ENCODE measurements at places on chromosomes 5 and 9. TPM values are rescaled to one million over a fixed set of nuclear protein-coding genes. Genes with fewer than 3 reads are reported as not detected.
A peak's percentile ranks its signal among the peaks of the same experiment; 100 is the strongest.

- DNase-seq: no peak
Observed at GRCh38 chr5:85140471-85140870, 755.8 kb upstream of the EDIL3 start.

GRCh38 chr5:57209316-57210040, 35.6 kb downstream of the GPBP1 start:
- no peak for DNase-seq

GRCh38 chr5:153347611-153348010, 142.9 kb upstream of the GRIA1 start:
- DNase-seq: no peak

DNA sequence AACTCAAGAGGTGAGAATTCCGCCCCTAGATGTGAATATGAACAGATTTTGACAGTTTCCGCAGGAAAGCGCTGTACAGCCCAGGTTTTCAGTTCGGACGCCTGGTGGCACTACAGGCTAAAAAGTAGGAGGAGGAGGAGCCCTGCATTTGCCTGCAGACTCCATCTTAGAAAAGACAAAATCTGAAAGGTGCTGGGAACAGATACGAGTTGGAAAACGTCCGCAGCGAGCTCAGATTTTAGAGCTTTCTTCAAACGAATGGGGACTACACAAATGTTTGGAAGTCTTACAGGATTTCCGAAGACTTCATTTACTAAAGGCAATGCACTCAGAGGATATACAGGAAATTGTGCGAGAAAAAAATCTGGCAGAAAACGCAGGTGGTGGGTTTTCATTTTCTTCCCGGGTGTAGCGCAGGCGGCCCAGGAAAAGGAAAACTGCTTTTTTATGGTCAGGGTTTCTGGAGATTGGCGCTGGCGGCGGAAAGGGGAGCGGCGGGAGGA, 9.9 kb upstream of the PCDHB2 start:
- DNase-seq: no peak

GRCh38 chr5:129904102-129904666, at the start of gene CHSY3:
Gene CHSY3, plus strand, starts transcription at chr5:129904465.
- DNase-seq: peak; percentile 83

DNA sequence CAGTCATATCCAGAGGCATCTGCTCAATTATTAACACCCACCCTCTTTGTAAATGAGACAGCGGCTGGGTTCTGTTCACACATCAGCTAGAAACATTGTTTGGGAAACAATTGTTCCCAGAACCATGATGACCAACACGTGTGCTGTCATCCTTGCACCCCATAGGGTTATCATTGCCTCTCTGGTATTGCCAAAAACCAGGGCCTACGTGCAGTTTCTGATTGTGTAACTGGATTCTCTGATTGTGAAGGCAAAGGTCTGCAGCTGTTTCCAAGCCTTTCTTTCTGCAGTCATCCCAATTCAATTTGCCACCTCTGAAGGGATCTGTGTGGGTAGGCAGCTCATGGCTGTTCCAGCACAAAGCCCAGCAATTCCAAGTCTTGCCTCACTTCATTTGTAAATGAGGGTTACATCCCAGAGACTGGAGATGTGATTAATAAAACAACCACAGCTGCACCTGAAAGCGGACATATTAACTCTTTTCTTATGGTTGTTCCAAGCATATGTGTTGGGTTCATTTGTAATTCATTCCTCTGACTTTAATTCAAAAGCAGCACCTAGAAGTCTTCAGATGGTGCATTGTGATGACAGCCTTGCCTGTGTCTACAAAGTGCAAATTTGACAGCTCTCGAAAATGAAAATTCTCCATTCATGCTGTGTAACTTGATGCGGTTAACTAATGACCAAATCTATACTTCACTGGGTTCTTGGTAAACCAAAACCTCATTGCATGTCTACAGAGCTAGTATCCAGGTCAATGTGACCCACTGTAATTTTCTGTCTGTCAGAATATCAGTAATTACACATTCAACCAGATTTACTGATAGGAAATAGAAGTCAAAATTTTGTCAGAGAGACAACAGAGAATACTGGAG, 66.6 kb downstream of the YIPF5 start:
- no peak for DNase-seq

DNA sequence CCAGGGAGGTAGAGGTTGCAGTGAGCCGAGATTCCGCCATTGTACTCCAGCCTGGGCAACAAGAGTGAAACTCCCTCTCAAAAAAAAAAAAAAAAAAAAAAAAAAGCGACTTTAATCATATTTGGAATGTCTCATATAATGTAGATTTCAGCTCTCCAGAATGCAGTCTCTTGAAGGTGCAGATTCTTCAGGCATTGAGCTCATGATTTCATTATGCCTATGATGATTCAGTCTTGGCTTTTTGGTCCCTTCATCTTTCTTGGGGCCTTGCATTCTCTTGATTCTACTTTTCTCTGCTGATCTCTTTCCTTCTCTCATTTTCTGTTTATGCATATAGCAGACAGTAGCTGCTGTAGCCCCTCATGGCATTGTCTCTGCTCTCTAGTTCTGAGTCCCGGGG, 22.9 kb downstream of the KDM4C start:
- DNase-seq: no peak

GRCh38 chr5:1322036-1322900, 22.6 kb downstream of the CLPTM1L start:
- peak; percentile 33 for DNase-seq

GRCh38 chr9:99368341-99369326, 146.6 kb downstream of the SEC61B start:
- no peak for DNase-seq

GRCh38 chr9:8917956-8918739, 1118.6 kb upstream of the DMAC1 start:
- DNase-seq: no peak

- no peak for DNase-seq
Observed at GRCh38 chr5:66230551-66230950, 86.5 kb downstream of the SREK1 start.

DNA sequence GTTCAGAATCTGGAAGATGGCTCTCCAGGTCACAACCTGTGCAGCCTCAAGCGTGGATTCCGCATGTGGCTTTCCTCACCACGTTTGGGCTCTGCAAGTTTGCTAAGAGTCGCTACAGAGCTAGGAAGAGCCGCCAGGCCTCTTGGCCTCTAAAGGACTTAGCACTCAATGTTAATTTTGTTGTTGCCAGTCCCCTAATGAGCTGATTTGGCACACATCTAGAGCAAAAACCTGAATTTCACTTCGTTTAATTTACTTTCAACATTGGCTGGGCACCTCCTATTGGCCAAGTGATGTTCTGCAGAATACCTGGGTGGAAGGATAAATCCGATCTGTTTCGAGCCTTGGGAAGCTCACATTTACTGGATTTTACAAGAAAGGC, 65.8 kb upstream of the UNC5A start:
- no peak for DNase-seq

DNA sequence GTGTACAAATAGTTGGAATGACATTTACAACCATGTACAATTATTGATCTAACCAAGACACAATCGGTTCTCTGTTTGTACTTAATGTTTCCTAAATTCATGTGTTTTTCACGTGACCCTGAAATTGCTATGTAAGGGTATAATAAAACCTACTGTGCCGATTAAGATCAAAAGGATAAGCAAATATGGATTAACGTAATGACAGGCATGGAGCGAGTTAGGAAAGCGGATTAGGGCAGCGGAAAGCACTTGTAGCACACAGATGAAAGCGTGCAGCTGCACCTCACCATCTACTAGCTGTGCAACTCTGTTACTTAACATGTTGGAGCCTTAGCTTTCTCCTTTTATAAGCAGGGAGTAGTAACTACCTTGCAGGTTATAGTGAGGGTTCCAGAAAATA, 38.3 kb upstream of the ZFYVE16 start:
- DNase-seq: no peak

DNA sequence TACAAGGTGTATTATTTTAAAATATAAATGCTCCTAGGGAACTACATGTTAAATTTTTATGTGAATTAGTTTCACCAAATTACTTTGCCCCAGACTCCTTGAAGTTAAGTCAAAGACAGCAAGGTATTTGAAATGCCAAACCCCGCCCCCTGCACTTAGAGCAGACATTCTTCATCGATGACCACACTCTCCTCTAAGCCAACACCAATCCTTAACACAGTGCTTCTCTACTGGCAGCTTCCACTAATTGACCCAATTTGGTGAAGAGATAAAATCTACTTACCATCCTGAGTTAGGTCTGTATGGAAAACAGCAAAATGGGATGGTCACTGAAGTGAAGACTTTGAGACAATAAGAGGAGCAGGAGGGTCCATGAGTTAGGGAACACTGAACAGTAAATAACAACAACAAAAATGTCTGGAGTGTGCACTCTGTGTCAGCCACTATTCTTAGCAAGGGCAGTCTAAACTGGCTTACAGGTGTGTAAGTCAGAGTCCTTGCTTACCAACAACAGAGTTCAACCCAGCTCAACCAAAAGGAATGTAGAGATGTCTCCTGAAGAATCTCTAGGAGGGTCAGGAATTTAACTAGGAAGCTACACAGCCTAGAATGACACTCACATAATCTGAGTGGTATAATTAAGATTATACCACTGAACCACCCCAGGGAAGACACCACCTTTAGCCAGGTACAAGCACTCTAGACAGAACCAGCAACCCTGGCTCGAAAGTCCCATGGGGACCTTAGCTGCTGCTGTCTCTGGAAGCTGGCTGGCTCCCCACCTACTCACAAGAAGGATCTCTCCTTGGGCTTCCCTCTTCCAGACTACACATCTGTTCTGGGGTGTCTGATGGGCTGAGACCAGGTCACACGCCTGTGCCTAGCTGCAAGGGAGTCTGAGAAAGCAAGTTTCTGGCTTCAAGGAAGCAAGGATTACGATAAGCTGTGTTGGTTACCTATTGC, 8.8 kb upstream of the UBE2QL1 start:
- no peak for DNase-seq

- DNase-seq: no peak
Observed at GRCh38 chr5:156755421-156756087, 94.5 kb upstream of the PPP1R2B start.

GRCh38 chr5:124825983-124826337, 79.5 kb upstream of the ZNF608 start:
- no peak for DNase-seq

DNA sequence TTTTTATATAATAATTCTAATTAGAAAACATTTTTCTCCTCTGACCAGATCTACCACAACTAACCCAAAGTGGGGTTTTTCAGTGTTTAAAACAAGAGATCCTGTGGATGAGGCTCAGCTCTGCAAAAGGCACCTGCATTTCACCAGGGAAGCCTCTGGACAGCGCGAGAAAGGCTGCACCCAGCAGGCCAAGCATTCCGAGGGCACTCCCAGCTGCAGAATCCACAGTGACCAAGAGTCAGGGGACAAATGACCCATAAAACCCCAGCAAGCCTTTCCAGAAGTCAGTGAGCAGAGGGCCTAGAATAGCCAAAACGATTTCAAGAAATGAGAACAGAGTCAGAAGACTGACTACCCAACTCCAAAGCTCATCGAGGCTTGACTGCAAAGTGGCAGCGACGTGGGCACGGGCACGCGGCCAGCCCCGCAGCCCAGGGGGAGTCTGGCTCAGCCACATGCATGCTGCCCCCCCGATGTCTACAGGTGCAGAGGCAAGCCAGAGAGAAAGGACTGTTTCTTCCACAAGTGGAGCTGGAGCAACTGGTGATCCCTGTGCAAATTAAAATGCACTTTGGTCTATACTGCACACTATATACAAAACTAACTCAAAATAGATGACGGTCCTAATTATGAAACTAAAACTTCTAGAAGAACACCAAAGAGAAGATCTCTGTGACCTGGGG, 26.2 kb downstream of the TPPP start:
- no peak for DNase-seq

DNA sequence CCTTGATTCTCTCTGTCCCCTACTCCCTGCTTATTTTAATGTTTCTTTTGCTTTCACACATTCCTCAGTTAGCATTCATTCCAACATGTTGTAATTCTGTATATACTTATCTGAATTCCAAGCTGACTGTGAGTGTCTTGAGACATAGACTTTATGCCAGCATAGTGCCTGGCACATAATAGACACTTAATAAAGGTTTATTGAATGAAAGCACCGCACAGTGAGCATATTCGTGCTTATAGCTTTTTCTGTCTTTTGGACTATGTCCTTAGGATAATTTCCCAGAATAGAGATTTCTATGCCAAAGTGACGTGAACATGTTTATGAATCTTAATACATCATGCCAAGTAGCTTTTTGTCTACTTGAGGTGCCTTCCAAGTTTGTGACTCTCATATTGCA, 174.6 kb downstream of the CD180 start:
- no peak for DNase-seq

- no peak for DNase-seq
Observed at GRCh38 chr5:175216991-175217390, 227.0 kb downstream of the DRD1 start.

- DNase-seq: peak; percentile 38
Observed at GRCh38 chr9:133768859-133769510, 30.8 kb upstream of the SARDH start.

- no peak for DNase-seq
Observed at GRCh38 chr9:113984639-113985380, 93.3 kb downstream of the AMBP start.

DNA sequence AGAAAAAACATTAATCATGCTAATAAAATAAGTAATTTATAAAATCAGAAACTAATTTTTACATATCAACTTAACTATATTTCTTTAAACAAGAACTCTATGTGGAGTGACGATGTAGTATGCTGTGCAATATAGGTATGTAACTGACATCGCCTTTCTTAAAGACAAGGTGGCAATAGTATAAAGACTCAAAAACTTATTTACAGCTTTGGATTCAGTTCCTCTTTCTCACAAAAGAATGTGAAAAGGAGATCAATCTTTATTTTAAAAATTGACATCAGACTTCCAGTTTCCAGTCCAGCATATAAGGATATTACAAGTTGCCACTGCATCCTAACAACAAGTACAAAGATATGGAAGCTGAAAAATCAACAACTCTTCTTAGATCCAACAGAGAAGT, 260.3 kb downstream of the TRIM36 start:
- DNase-seq: no peak

DNA sequence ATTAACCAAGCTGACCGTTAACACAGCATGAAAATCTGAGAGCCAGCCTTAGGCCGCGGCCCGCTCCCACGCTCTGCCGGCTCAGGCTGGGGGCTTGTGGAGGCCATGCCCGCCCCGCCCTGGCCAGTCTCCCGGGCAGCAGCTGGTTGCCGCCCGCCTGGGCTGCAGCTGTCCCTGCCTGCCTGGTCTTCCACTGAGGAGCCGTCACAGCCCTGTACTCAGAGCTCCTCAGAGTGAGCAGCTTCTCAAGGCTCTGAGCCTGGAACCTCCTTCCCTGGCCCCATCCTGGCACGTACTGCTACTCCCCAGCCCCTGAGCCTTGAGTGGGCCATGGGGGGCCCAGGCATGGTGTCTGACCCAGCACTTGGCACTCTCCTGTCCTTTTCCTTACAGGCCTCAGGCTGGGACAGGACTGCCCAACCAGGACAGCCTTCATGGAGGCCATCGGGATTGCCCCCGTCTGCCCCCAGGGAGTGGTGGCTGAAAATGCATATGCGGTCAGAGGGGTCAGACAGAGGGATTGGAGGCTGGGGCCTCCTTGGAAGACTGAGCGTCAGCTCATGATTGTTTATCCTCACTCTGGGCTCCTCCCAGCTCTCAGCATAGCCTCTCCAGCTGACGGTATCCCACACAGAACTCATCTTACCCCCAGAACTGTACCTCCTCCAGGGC, 11.9 kb downstream of the FGFR4 start:
- no peak for DNase-seq

- DNase-seq: no peak
Observed at GRCh38 chr5:89850513-89850865, 559.1 kb downstream of the CETN3 start.

FIBCD1 gene
- not detected for total RNA-seq

KLHL3 gene
- 6.2 TPM for total RNA-seq

FBP1 gene
- total RNA-seq: 56.1 TPM

CYLC2 gene
- total RNA-seq: not detected

XRCC4 gene
- 3.7 TPM for total RNA-seq

IFNA16 gene
- total RNA-seq: not detected
